Esophagus mucosa (tissue), 1 donor: ENCODE measurements at places on chromosomes 6 and 20. TPM values are rescaled to one million over a fixed set of nuclear protein-coding genes. Genes with fewer than 3 reads are reported as not detected.

The HUS1B gene
- 0.40 TPM for total RNA-seq

DNA sequence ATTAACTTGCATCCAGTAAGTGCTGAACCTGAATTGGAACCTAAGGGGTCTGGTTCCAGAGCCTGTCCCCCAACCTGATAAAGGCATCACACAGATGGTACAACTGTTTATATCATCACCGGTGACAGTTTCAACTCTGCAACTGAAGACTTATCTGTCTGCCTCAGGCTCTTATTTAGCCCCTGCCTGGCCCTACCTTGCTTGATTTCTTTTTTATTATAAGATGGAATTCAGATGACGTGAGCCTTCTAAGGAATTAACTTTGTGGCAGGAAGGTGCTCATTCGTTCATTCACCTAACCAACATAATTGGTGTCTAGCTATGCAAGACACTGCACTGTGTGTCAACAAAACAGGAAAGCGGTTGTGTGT lies 175.0 kb downstream of the BCAS1 start:
- no peak for ATAC-seq

GRCh38 chr6:135815216-135815615 lies 36.3 kb upstream of the PDE7B start:
- ATAC-seq, result no peak

GRCh38 chr20:5364997-5365597 lies 48.3 kb upstream of the PROKR2 start:
- no peak for ATAC-seq

- no peak for ATAC-seq
Measured at GRCh38 chr6:89530982-89531381, 98.0 kb downstream of the ANKRD6 start.
